RWPE2 (cell line): ENCODE measurements at places on chromosomes 4 and X.
A peak's percentile ranks its signal among the peaks of the same experiment; 100 is the strongest.

- DNase-seq = no peak
Observed at GRCh38 chr4:99029852-99030251, 34.3 kb downstream of the METAP1 start.

GRCh38 chrX:137067147-137067546 lies 33.4 kb upstream of the GPR101 start:
- DNase-seq = no peak

- no peak for DNase-seq
Observed at GRCh38 chr4:18051281-18051680, 29.7 kb upstream of the LCORL start.

DNA sequence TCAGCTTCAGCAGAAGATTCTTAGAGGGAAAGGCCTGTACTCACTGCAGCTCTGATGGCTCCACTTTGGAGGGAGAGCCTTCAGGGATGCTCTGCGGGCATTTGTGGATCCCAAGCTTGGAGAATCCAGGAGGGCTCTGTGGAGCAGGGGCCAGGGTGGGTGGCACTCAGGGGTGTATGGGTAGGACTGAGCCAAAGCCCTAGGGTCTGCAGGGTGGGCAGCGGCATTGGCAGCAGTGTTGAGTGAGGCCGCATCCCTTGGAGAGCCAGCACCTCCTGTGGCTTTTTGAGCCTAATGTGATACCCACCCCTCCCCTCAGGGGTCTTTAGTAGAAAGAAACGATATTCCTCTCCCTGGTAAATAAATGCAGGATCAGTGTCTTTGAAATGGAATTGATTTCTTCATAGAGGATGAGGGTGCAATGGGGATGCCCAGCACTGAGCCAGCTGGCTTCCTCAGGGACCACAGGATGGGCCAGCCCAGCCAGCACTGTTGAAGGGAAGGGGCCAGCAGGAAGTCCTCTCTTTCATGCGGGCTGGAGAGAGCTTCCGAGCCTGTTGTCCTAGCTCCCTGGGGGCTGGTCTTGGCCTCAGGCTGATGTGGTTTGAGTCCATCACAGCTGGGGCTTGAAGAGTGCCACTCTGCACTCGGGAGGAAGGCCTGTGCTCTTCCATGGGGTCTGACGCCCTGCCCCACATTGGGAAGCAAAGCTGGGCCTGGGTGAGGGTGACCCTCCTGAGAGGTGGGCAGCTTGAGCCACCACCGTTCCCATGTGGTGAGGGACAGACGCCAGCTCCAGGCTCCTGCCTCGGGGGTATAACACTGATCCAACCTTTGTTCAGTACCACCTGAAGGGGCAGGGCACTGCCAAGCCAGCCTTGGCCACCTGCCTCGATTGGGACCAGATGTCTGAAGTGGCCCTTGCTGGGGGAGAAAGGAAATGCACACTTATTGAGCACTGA lies 49.5 kb downstream of the PSAPL1 start:
- DNase-seq = peak; percentile 26

DNA sequence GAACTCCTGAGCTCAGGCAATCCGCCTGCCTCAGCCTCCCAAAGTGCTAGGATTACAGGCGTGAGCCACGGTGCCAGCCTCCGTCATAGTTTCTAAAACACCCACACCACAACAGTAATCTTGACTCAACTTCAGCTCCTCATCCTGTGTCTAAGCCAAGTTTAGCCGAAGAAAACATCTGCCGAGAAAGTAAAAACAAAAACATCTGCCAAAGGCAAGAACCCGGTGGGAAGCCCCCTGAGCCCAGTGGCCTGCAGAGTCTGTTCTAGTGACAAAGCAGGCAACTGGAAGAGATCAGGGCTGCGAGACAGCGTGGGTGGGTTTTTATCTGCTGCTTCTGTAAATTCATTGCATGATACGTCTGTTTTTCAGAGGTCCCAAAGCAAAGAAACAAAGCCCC lies 26.6 kb upstream of the CD99 start:
- DNase-seq = no peak
